ENCODE measurements at places on chromosomes 1 and 21.

DNA sequence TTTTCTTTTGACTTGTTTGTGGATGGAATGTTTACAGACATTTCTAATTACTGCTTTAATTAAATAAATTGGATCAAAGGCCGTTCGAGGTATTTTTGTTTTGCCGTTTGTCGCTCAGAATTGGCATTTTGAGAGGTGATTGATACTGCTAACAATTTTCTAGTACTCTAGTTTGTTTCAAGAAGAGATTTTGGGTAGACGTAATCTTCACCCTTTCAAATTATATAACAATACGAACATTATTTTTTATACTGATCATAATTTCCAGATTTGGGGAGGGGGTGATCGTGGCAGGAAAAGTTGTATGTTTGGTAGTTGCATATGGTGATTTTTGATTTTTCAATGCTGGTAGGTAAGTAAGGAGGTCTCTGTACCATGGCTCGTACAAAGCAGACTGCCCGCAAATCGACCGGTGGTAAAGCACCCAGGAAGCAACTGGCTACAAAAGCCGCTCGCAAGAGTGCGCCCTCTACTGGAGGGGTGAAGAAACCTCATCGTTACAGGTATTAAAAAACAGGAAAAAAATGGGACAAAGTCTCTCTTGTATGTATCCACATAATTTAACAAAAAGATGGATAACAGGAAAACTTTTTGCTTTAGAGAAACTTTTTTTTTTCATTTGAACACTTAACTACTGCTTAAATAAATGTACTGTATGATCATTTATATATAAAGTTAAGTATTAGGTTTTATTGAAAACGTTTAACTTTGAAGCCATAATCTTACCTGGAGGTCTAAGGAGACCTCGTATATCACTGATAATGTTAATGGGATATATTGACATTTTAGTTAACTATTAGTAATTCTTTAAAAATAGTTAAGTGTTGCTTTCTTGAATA, 1.7 kb downstream of the H3-3A start:
- DNase-seq, result no peak

DNA sequence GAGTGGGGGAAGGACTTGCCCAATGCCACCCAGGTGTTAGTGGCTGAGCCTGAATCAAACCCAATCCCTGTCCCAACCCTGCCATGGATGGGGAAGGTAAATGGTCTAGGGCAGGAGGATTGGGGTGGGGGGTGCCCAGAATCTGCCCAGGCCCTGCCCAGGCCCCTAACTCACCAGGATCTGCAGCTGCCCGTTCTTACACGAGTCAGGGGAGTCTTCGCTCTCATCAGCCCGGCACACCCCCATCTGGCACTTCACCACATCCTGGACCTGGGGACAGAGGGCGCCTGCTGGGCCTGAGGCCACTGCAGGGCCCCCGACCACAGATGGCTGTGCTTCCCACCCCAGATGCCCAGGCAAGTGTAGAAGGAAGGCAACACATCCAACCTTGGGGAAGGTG, 28.5 kb upstream of the COL16A1 start:
- no peak for DNase-seq

DNA sequence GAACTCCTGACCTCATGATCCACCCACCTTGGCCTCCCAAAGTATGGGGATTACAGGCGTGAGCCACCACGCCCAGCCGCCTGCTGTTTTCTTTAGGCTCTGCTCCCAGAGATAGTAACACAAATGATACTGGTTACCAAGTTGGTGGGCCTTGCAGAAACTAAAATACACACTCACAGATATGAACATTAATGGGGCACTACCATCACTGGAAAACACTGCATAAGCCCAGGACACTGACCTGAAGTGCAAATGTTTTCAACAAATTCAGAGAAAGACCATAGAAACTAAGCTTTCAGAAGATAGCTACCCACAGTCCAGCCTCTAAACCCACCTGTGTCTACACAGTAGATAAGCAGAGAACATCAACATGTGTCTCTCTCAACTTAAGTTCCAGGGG, 180.5 kb downstream of the FCRL5 start:
- no peak for DNase-seq

- no peak for DNase-seq
Measured at GRCh38 chr1:109368464-109368863, 29.3 kb downstream of the SORT1 start.

- DNase-seq, result no peak
Measured at GRCh38 chr1:94819945-94820746, at the start of gene SLC44A3. TSS of gene SLC44A3 (plus strand) at chr1:94820357. CDS start at chr1:94820452, 95 bp downstream.

- DNase-seq, result no peak
Measured at GRCh38 chr1:174491606-174492005, 43.8 kb downstream of the GPR52 start.

GRCh38 chr1:9275161-9275560, 17.5 kb upstream of the SPSB1 start:
- no peak for DNase-seq

- no peak for DNase-seq
Measured at GRCh38 chr1:20928146-20928545, 141.0 kb upstream of the HP1BP3 start.

- no peak for DNase-seq
Measured at GRCh38 chr1:85655315-85655714, 52.9 kb downstream of the ZNHIT6 start.

GRCh38 chr21:37669249-37669648, 247.0 kb downstream of the KCNJ6 start:
- no peak for DNase-seq

Data from stimulated activated CD4-positive, alpha-beta T cell treated with anti-CD3 and anti-CD28 coated beads, Interleukin-1b, Interleukin-23, amount 100 ng/mL, for 1 hour (primary cell).